ENCODE measurements at places on chromosomes 13 and 19.

DNA sequence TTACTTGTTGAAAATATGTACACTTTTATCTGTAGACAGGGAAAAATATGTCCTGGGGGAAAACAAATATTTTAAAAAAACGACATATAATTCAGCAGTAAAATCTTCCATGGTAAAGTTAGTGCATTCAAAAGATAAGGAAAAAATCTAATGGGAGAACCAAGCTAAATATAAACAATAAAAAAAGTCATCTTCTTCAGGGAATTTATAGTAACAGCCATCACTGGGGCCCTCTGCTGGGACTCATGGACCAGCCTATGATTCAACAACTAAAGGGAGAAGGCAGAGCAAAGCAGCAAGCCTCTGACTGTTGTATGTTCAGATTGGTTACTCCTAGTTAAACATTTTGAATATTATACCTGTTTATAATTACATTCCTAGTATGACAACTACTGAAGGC is 93.0 kb downstream of the ITGBL1 start:
- no peak for DNase-seq

GRCh38 chr13:71977028-71977427 is 110.0 kb upstream of the DACH1 start:
- no peak for DNase-seq

- no peak for DNase-seq
Observed at GRCh38 chr13:99978799-99979452, 2.7 kb upstream of the ZIC2 start.

DNA sequence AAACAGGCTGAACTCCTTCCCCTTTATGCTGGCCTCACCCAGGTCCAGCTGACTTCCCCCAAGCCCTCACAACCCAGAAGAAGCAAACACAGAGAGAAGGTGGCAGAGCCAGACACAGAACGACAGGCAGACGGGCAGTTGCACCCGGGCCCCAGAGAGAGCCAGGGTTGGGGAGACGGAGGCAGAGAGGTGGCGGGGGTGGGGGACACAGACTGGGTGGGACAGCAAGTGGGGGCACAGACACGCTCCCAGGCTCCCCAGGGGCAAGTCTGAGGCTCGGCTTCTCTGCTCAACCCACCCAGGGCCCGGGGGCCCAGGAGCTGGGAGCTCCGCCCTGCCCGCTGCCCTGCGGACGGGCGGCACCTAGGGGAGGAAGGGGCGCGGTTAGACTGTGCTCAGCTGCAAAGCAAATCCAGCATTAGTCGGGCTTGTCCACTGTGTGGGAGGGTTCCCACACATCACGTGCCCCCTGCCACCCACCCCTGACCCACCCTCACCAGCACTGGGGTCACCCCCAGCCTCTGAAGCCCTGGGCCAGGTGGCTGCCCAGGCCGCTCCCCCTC is 31.3 kb upstream of the ASF1B start:
- DNase-seq, result no peak

GRCh38 chr13:98514288-98514687 is 62.6 kb downstream of the STK24 start:
- DNase-seq, result no peak

DNA sequence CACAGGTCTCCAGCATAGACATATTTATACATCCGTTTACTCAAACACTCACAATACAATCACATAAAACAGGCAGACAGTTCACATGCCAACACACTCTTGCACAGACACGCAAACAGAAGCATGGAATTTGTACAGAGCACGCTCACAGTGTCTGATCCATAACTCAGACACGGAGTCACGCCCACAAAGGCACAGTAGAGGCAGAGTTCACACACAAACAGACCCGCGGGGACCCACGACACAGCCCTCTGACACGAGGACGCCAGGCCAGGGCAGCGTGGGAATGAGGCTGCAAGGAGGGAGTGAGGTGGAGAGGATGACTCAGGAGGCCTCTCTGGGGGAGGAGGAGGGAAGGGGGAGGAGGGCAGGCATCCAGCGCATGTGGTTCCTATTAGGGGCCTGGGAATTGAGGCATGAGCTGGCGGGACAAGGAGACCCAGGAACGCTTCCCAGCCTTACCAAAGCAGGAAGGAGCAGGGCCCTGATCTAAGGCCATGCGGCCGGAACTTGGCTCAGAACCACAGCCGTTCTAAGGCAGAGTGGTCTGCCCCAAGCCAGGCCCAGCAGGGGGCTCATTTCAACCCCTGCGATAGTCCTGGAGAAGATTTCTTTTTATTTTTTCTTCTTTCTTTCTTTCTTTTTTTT is 9.1 kb upstream of the OLFM2 start:
- DNase-seq, result peak; percentile 98

DNA sequence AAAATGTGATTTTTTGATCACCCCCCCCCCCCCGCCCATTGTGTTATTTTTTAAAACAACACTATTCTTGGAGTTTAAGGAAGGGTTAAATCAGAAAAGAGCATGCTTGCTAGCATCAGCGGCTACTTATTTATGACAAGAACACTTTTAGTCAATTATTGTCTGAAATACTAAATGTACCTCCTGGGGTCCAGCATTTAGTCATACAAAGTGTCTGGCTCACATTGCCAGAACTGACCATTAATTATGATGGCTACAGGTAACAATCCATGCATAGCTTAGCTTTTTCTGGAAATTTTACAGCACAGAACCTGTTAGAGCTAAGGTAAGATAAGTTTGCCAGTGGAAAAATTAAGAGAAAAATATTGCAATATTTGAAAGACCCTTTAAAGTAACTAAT is 90.1 kb downstream of the PCDH9 start:
- DNase-seq, result no peak

- DNase-seq, result no peak
Observed at GRCh38 chr13:38415233-38415632, 65.6 kb downstream of the UFM1 start.

DNA sequence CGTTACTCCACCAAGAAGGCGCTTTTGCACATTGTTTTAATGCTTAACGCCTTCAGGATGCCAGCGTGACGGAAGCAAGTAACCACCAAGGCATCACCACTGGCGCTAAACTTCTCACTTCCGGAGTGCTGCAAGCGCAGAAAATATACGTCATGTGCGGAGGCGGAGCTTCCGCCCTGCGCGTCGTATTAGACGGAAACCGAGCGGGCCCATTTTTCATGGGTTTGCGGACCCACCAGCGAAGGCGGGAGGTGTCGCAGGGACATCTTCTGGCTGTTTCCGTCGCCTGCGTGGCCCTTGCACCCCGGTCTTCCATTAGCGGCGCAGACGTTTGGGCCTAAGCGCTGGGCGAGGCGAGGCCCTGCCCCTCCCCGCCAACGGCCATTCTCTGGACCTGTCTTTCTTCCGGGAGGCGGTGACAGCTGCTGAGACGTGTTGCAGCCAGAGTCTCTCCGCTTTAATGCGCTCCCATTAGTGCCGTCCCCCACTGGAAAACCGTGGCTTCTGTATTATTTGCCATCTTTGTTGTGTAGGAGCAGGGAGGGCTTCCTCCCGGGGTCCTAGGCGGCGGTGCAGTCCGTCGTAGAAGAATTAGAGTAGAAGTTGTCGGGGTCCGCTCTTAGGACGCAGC is at the start of gene ERCC5:
ERCC5 (plus strand) TSS at position 403 of the 631 bp plus-strand sequence. CDS start 235 bp downstream, outside the sequence.
- DNase-seq, result peak; percentile 97

DNA sequence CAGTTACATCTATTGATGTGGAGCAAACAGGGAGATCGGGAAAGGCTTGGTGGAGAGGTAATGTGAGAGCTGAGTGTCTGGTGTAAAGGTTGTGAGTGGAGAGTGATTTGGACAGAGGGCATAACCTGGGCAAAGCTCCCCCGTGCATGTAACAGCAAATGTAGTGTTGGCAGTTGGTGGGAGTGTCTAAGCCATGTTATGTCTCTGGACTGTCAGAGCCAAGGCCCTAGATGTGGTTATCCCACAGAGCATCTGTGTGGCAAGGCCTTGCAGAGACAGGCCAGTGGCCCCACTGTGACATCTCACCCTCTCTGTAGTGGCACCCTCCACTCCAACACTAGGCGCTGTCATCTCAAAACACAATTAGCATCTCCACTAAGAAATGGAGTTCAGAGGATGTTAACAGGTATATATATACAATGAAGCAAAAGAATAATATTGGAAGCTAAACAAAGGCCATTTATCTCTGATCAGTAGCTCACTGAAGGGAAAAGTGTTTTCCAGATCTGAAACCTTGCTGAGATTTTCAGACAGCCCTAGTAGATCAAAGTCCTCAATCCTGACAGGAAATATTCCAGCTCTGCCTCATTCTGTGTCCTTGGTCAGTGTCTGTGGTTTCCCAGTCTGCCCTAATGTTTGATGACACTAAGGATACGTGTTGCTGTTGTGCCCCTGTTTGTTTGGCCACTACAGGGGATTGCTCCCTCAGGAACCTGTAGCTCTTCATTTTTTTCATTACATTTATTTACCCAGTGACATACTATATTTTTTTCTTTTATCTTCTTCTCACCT is 20.2 kb downstream of the POLR1D start:
- no peak for DNase-seq

GRCh38 chr13:23902975-23903905 is 5.9 kb upstream of the C1QTNF9B start:
- no peak for DNase-seq

- no peak for DNase-seq
Observed at GRCh38 chr13:25227690-25228089, 55.6 kb upstream of the AMER2 start.

DNA sequence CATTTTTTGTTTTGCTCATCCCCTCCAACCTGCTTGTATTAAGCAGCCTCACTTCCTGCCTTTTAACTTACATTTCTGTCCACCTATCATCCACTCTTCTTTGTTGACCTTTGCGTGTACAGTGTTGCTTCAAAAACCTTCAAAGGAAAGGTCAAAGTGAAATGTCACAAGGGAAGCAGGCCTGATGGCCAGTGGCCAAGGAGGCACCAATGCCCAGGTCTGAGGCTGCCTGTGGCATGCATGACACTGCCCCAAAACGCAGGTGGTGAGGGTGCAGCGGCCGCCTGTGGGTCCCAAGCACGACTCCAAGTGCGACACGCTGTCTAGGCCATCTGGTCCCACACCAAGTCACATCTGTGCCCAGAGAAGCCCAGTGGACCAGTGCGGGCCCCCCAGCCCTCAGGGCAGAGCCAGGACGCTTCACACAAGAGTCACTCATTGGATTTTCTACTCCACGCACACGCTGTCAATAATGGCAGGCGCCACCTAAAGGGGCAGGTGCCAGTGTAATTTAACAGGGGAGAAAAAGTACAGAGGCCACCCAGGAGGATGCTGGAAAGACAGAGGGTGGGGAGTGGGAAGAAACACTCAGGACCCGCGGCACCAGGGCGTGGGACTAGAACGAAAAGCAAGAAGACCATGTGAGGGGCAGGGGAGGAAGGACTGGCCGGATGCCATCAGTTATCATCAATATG is 23.5 kb downstream of the SLC7A1 start:
- no peak for DNase-seq

DNA sequence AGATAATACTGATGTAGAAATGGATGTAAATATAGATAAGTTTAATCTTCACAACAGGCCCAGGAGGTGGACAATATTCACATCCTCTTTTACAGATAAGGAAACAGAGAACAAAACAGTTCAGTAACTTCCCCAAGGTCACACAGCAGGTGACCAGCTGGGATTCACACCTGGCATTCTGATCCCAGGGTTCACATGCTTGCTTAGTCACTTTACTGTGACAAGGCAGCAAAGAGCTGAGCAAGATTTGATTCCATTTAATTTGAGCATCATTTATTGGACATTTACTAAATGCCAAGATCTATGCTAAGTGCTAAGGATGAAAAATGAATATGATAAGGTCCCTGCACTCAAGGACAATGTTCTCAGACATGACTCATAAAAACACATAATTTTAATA is 94.1 kb upstream of the STARD13 start:
- no peak for DNase-seq

GRCh38 chr19:58033741-58034476 is at the start of gene ZSCAN1:
ZSCAN1 (plus strand) TSS chr19:58034025; CDS start chr19:58037837, 3,812 bp downstream.
- DNase-seq, result peak; percentile 92

DNA sequence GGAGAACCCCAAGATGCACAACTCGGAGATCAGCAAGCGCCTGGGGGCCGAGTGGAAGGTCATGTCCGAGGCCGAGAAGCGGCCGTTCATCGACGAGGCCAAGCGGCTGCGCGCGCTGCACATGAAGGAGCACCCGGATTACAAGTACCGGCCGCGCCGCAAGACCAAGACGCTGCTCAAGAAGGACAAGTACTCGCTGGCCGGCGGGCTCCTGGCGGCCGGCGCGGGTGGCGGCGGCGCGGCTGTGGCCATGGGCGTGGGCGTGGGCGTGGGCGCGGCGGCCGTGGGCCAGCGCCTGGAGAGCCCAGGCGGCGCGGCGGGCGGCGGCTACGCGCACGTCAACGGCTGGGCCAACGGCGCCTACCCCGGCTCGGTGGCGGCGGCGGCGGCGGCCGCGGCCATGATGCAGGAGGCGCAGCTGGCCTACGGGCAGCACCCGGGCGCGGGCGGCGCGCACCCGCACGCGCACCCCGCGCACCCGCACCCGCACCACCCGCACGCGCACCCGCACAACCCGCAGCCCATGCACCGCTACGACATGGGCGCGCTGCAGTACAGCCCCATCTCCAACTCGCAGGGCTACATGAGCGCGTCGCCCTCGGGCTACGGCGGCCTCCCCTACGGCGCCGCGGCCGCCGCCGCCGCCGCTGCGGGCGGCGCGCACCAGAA is 1.1 kb downstream of the SOX1 start:
- no peak for DNase-seq

- DNase-seq, result peak; percentile 76
Observed at GRCh38 chr19:32287811-32288227, 57.6 kb upstream of the ZNF507 start.

GRCh38 chr19:58572818-58573657 is at the start of gene MZF1:
MZF1 (minus strand) TSS chr19:58573335; CDS start chr19:58571389, 1,946 bp downstream.
- DNase-seq, result no peak

- DNase-seq, result no peak
Observed at GRCh38 chr19:12745166-12745897, 6.3 kb upstream of the BEST2 start.

DNA sequence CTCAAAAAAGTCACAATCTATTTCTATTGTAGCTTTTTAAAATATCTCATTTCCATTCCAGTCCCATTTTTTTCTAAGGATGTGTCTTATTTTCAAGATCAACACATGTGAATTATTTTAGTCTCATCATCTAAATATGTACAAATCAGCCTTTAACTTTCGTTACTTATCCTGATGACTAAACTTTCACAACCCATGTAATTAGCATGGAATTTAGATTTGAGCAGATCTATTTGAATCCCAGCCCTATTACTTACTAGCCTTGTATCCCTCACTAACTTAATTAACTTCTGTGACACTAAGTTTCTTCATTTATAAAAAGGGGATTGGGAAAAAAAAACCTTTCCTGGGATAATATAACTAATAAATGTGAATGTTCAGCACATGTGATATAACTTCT is 81.1 kb downstream of the UFM1 start:
- no peak for DNase-seq

GRCh38 chr13:24085662-24086061 is 74.9 kb upstream of the SPATA13 start:
- DNase-seq, result no peak

- no peak for DNase-seq
Observed at GRCh38 chr13:65653613-65654012, 1576.5 kb downstream of the PCDH9 start.
